HCT116 (cell line): ENCODE measurements at places on chromosomes 3 and 15.

DNA sequence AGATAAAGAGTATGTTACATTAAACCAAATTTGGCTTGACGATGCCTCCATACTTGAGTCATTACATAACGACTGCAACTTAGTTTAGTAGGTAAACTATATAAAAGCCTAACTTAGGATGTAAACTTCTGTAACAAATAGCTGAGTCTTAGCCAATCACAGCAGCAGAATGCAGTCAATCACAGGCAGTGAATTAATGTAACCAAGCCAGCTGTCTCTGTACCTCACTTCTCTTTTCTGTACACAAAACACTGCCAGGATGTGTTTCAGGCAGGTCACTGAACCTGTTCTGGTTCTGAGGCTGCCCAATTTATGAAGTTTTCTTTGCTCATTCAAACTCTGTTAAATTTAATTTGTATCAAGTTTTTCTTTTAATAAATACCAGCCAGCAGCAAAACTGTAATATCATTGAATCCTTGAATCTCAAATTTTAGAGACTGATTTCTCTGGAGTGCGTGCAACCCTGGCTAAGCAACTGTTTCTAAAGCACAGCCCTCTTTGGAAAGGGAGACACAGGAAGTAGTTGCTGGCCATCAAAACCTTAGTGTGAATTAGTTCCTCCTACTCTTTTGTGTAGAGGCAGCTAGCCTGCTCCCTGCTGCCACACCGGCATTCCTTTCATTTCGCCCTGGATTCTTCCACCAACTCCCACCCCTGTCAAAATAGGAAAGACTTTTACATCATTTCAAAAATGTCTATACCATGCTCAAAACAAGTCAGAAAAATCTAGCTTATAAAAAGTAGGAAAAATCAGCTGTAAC, 15.2 kb downstream of the RFTN1 start:
- H3K36me3 ChIP-seq: no peaks in the 10 kb centered on the region
- no peaks in the 10 kb centered on the region for H3K27me3 ChIP-seq
- H3K4me3 ChIP-seq: no peak overlapping the region
- no peak for DNase-seq
- no peaks in the 10 kb centered on the region for H3K4me1 ChIP-seq

DNA sequence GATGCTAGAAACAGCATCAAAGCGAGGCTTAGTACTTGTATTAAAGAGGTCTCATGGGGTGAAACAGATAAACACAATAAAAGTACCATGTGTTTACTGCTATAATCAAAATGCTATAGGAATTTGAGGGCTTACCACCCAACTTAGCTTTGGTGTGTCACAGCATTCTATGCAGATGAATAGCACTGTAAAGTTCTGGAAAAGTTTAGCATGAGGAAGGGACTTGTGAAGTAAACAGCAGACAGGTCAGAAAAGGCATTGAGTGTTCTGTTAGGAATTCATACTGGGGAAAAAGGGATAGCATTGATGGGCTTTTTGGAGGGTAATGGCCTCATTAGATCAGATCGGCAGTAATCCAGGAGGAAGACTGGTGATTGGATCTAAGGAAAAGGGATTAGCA, 505.3 kb downstream of the NLGN1 start:
- no peak overlapping the region for H3K27ac ChIP-seq
- H3K36me3 ChIP-seq: no peaks in the 10 kb centered on the region
- DNase-seq: no peak
- no peaks in the 10 kb centered on the region for H3K4me1 ChIP-seq
- H3K27me3 ChIP-seq: no peaks in the 10 kb centered on the region
- H3K4me3 ChIP-seq: no peak overlapping the region

GRCh38 chr3:120496278-120497002, 45.6 kb upstream of the FSTL1 start:
- H3K36me3 ChIP-seq: no peaks in the 10 kb centered on the region
- H3K4me1 ChIP-seq: no peaks in the 10 kb centered on the region
- H3K27ac ChIP-seq: no peak overlapping the region
- H3K27me3 ChIP-seq: no peaks in the 10 kb centered on the region
- DNase-seq: no peak
- no peak overlapping the region for H3K4me3 ChIP-seq

DNA sequence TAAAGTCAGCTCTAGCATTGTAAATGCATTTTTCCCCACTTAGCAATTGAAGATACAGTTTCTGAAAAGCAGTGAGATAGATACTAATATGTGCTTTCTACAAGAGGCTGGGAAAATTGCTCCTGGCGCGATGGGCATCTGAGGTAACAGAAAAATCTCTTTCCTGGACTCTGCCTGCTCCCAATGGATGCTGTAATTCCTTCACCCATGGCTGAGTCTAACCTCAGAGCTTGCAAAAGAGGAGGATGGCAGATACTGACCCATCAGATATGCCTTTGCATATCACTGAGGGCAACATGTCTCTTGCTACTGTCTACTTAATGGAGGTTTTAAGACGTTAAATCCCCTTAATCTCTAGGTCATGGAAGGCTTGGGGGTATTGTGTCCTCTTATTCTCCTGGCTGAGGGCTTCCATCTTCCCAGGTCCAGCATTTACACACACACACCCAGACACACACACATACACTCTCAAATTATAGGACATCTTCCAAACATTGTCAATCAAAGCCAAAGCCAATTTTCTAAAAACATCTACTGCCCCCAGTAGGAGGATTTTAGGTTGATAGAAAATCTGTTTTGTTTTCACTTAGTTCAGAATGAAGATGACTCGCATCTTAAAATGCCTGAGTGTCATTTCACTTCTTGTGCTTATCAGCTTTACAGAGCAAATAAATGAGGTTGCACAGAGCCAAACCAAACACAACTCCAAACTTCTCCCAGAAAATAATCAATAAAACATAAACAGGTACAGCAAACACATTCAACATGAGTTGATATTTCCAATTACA, 2.4 kb downstream of the TRPM1 start:
- H3K27ac ChIP-seq: no peak overlapping the region
- no peak overlapping the region for H3K4me3 ChIP-seq
- H3K4me1 ChIP-seq: no peaks in the 10 kb centered on the region; the same call in 1 of the 2 replicates
- no peaks in the 10 kb centered on the region for H3K27me3 ChIP-seq
- no peaks in the 10 kb centered on the region for H3K36me3 ChIP-seq
- no peak for DNase-seq

GRCh38 chr15:89808160-89808870, 6.3 kb downstream of the ANPEP start:
- H3K36me3 ChIP-seq: no peaks in the 10 kb centered on the region
- H3K27me3 ChIP-seq: no peaks in the 10 kb centered on the region
- DNase-seq: no peak
- H3K4me3 ChIP-seq: no peak overlapping the region
